ENCODE measurements at places on chromosomes 2 and 18.

GRCh38 chr2:102418421-102418961 lies 4.5 kb upstream of the IL18RAP start:
- DNase-seq: no peak

GRCh38 chr2:201746551-201746950 lies 34.2 kb downstream of the ALS2 start:
- DNase-seq: no peak

- DNase-seq: no peak
Measured at GRCh38 chr2:152028182-152028862, 70.5 kb downstream of the CACNB4 start.

DNA sequence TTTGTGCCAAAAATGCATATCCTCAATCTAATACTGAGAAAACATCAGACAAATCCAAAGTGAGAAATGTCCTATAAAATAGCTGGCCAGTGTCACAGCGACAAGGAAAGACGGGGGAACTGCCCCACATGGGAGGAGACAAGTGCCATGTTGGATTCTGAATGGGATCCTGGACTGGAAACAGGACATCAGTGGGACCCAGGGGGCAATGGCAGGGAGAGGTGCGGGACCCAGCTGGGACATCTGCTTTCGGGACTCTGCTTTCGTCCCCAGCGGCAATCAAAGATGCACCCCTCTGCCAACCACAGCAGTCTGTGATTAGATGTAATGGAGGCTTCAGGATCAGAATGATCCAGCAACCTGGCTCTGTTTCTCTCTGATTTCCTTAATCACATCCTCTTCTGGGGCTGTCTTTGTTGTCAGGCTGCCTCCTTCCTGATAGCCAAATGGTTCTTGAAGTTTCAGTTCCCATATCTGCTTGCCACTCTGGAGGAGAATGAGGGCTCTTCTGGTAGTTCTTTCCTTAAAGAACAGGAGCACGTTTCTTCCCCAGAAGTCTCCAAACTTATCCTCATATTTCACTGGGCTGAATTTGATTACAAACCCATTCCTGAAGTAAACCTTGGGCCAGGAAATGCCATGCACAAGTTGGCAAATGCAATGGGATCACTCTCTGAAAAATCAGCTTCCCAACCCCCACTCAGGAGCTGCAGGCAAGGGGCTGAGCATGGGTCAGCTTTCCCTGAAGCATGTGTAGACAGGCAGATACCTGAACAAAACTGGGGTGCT lies 13.6 kb upstream of the PROC start:
- no peak for DNase-seq

DNA sequence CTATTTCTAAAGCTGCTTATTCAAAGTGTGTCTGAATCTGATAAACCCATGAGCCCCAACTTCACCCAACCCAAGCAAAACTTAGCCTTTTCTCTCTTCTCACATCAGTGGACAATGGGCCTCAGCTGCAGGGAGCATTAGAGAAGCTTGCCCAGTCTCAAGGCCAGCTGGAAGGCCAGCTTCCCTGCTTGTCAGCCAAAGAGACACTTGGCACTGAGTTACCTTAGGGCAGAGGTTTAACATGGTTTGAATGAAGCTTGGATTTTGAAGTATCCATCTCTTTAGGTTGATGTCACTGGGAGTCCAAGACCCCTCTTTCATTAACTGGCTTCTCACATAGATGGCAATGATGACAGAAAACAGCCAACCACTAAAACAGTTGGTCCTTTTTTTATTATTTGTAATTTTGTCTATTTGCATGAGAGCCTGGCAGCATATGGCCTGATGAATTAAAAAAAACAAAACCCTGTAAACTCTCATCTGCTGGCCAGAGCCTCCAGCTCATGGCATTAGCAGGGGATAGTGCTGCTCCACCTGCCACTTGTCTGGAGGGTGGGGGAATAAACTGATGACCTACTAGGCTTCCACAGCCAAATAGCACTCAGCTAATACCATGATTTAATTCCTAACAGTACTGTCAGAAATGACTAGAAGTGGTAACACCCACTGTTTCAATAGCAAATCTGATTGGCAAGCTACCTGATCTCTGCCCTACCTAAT lies 137.0 kb downstream of the UBE2E3 start:
- DNase-seq: no peak

- DNase-seq: peak; percentile 55
Measured at GRCh38 chr18:41989508-41989907, 34.5 kb downstream of the PIK3C3 start.

DNA sequence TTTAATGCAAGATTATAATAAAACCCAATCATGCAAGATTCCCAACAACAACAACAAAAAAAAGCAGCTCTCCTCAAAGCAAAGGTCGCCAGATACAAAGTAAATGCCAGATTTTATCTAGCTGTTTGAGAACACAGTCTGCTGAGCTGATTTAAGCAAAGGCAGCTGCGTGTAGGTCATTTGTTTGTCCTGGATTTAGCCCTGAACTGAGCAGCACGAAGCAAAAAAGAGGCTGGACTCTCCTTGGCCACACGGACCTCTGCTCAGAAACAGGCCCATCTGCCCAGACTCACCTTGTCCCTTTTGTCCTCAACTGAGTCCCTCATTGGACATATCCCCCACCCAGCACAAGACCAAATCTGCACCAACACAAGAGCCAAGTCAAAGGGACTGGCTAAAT lies 91.5 kb downstream of the PID1 start:
- DNase-seq: no peak

DNA sequence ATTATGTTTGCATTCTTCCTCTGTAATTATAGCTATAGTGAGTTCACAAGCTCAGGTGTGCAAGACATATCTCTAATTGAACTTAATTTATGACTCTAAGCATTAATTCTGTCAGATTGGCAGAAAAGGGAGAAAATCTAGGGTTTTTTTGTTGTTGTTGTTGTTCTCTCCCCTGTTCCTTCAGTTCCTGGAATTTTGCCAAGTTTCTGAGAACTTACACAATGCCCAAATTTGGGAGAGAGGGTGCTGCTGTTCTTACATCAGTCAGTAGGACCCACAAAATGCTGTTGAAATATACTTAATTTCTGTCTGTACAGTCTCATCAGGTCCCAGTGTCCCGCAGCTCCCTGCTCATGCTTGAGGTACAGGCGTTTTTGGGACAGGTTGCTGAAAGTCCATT lies 221.8 kb upstream of the RBMS1 start:
- peak; percentile 9 for DNase-seq

DNA sequence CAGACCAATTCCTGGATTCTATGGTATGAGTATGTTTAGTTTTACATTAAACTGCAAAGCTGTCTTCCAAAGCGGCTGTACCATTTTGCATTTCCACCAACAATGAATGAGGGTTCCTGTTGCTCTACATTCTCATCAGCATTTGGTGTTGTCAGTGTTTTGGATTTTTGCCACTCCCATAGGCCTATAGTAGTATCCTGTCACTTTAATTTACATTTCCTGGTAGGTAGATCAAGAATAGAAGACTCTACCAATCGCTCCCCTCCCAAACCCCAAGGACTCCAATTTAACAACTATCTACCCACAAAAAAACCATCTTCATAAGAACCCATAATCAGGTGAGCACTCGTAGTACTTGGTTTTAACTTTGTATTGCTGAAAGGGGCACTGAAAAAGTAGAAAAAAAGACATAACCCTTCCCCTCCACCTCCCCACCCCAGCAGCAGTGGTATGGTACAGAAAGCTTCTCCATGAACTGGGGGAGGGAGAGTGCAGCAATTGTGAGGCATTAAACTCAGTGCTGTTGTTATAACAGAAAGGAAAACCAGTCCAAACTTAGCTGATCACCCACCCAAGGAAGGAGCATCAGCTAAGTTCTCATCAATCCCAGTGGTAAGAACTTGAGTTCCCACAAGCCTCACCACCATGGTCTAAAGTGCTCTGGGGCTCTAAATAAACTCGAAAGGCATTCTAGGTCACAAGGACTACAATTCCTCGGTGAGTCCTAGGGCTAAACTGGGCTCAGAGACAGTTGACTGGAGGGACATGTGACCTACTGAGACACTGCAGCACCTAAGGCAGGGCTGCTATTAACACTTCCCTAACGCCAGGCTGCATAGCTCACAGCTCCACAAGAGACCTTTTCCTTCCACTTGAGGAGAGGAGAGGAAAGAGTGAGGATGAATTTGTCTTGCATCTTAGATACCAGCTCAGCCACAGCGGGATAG lies 35.5 kb upstream of the CYTIP start:
- DNase-seq: no peak

DNA sequence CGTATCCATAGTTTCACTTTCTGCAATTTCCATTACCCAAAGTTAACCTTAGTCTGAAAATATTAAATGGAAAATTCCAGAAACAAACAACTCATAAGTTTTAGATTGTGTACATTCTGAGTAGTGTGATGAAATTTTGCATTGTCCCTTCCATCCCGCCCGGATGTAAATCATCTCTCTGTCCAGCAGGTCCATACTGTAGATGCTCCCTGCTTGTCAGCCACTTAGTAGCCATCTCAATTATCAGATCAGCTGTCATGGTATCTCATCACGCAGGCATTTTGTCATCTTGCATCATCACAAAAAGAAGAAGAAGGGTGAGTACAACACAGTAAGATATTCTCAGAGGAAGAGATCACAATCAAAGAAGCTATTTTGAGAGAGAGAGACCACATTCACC lies 185.0 kb upstream of the STK17B start:
- DNase-seq: no peak

DNA sequence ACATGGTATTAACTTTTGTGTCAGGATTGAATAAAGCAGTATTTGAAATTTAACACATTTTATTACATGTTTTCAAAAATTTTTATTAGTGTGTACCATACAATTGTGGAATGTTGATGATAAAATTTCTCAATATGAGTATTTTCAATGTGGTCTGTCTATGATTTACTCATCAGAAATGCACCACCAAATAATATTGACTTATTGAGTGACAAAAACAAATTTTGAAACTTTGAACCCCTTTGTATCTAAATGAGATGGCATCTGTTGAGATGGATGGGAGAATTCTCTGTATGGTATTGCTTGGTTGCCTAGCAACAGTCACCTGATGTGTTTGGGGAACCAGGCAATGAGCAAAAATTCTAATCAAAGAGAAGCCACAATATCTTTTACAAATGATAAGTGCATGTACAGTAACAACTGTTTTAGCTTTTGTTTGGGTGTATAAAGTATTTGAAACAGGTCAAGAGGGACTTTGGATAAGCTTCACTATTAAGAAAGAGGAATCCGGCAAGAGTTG lies 400.1 kb downstream of the CCDC85A start:
- peak; percentile 1 for DNase-seq

DNA sequence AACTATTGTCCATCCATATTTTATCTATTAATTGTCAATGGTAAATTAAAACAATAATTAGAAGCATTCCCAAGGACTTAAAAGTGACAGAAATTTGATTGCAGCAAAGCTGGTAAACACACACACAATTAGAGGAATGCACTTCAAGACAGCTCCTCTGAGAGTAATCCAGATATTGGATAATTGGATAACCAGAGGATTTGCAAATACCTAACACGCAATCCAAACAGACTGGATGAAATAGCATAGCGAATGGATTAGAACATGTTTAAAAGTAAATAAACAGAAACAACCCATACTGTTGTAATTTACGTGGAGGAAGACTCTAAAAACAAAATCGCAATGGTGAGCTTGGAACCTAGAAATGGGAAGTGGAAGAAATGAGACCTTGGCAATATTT lies 239.8 kb downstream of the METTL4 start:
- DNase-seq: no peak

GRCh38 chr2:57855212-57855611 lies 191.4 kb upstream of the VRK2 start:
- no peak for DNase-seq

DNA sequence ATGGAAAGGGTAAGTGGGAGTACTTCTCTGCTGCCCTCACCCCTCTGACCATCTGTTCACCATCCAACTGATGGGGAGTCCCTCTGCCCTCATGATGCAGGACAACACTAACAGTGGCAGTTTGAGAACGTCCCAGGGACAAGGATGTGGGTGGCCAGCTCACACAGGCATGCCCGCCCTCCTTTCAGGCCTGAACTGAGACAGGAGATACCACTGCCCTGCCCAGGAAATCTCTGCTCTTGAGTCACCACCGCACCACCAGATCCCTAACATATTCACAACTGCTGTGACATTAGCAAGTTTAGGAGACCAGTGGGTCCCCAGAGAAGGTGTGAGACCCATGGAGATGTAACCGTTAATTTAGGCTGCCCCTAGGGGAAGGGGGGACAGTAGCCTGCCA lies 66.2 kb downstream of the TRAPPC8 start:
- DNase-seq: no peak

DNA sequence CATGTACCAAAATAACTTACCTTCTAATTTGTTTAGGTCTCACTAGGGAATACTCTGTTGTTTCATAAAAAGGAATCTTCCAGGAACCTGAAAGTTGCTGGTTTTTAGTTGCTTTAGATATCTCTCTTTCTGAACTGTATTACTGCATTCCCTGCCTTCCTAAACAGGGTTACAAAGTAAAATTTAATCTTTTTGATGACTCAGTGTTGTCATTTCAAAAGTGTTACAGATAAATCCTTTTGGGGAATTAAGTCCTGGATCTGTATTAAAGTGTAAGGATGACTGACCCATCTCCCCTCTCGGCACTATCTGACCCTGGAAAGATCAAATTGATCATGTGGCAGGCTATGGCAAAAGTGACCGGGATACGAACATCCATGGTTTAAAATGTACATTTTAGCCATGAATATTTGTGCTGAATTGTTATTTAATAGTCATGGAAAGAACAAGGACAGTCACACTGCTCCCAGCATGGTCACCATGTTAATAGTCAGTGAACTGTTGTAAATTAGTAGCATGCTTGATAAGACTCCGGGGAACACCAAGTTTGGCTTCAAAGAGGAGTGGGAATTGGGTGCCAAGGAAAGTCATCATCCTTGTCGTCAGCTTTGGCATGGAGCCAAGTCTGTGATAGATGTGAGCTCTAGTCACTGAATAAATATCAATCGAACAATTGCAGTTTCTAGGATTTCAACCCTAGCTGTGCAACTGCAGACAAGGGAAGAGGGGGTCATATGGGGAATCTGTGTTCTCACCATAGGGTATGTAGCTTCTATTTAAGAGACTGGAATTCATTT lies 4.2 kb downstream of the PLEKHA3 start:
- DNase-seq: peak; percentile 89

DNA sequence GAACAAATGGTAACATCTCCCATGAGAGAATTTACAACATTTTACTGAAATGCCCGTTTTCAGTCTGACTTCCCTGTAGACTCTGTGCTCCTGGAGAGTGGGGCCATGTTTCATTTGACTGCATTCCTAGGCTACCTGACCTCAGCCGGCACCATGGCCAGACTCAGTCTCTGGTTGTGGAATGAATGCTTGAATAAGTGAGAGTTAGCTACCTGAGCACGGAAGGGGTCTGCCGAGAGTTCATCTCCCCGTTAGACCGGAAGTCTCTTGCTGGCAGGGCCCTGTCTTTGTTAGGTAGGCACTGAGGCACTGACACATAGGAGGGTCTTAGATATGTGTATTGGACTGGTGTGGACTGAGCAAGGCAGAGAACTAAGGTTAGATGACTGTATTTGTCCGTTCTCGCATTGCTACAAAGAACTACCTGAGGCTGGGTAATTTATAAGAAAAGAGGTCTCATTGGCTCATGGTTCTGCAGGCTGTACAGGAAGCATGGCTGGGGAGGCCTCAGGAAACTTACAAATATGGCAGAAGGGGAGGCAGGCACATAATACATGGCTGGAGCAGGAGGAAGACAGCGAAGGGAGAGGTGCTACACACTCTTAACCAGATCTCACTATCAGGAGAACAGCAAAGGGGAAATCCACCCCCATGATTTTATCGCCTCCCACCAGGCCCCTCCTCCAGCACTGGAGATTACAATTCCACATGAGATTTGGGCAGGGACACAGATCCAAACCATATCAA lies 271.2 kb downstream of the GLI2 start:
- no peak for DNase-seq

- DNase-seq: no peak
Measured at GRCh38 chr2:23363268-23363667, 21.7 kb upstream of the KLHL29 start.
